ENCODE measurements at places on chromosomes 1 and 21. TPM values are rescaled to one million over a fixed set of nuclear protein-coding genes. Genes with fewer than 3 reads are reported as not detected.
A peak's percentile ranks its signal among the peaks of the same experiment; 100 is the strongest.

DNA sequence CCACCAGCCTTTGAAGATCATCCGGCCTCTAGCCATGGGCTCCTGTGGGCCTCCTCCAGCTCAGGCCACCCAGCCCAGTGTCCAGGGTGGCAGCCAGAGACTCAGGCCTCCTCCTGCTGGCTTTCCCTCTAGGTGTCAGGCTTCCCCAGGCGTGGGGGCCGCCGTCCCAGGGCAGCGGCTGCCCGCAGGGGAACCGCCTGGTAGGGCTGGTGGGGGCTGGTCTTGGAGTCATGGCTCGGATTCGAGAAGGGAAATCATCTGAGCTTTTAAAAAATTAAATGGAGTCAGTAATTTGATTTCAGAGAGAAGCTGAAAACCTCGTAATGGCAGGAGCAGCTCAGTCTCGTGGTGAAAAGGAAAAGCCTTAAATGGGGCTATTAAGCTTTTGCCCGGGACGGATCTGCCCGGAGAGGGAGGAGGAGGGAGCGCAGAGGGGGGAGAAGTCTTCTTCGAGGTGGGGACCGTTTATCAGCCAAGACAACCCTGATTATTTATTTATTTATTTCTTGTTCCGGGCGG is 66.4 kb upstream of the TARDBP start:
- no peak for DNase-seq
- no peaks in the 10 kb centered on the region for H3K36me3 ChIP-seq
- no peaks in the 10 kb centered on the region for H3K27me3 ChIP-seq

GRCh38 chr1:223466151-223466550 is 72.9 kb downstream of the CCDC185 start:
- no peaks in the 10 kb centered on the region for H3K36me3 ChIP-seq
- no peak for DNase-seq
- no peaks in the 10 kb centered on the region for H3K4me1 ChIP-seq
- no peak overlapping the region for H3K27ac ChIP-seq
- no peaks in the 10 kb centered on the region for H3K27me3 ChIP-seq

The RNF115 gene
- total RNA-seq, result 42.8 TPM

DNA sequence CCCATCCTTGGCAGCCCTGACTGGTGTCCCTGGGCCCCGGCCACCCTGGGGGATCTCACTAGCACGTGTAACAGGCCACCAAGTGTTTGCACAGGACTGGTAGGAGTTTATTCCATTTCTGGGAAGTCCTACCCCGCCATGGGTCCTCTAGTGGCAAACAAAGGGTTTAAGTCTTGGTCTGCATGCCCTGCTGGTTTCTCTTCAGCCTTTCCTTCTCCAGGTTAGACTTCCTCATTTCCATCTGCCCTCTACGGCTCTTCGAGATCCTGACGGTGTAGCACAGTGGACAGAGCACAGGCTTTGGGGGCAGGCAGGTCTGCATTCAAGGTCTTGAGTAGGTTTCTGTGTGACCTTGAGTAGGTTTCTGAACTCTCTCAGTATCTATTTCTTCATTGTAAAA is 2.8 kb downstream of the AGTRAP start:
- DNase-seq, result no peak
- no peaks in the 10 kb centered on the region for H3K36me3 ChIP-seq
- H3K4me3 ChIP-seq, result no peak overlapping the region
- H3K4me1 ChIP-seq, result peaks cover 19% of the 10 kb centered on the region

The ARMH1 gene
- 5.2 TPM for total RNA-seq

GRCh38 chr1:54763816-54764132 is 549 bp downstream of the PARS2 start:
- DNase-seq, result no peak
- no peaks in the 10 kb centered on the region for H3K36me3 ChIP-seq
- peak overlapping the region; percentile 89 for H3K4me3 ChIP-seq
- peaks cover 15% of the 10 kb centered on the region for H3K4me1 ChIP-seq

GRCh38 chr1:93729906-93730305 is 48.3 kb upstream of the BCAR3 start:
- no peak overlapping the region for H3K27ac ChIP-seq
- no peaks in the 10 kb centered on the region for H3K27me3 ChIP-seq
- DNase-seq, result no peak

GRCh38 chr1:232754930-232755329 is 50.3 kb upstream of the MAP10 start:
- no peaks in the 10 kb centered on the region for H3K27me3 ChIP-seq
- no peak overlapping the region for H3K27ac ChIP-seq
- no peak overlapping the region for H3K4me3 ChIP-seq
- H3K36me3 ChIP-seq, result no peaks in the 10 kb centered on the region
- DNase-seq, result no peak
- no peaks in the 10 kb centered on the region for H3K4me1 ChIP-seq

DNA sequence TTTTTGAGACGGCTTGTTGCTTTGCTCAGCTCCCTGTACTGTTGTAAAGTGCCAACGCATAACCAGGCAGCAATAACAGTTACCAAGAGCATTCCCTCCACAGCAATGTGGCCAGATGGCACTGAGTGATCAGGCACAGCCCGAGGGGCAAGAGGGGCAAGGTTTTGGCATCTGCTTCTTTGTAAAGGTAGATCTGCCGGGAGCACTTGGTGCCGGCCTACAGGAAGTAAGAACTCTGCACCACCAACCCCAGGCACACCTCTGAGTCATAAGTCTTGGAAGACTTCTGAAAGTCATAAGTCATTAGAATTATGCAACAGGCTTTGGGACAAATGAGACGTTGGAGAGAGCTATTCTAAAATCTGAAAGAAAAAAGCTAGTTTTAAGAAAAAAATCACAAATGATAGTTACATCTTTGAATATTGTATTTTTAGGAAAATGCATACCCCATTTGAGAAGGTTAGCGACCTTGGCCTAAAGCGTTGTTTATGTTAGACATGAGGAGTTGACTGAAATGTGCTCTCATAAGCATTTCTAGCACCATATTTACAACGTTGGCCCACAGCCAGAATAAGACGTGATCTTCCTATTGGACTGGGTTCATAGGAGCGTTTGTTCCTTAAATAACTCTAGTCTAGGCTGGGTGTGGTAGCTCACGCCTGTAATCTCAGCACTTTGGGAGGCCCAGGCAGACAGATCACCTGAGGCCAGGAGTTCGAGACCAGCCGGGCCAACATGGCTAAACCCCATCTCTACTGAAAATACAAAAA is 37.7 kb upstream of the MAP10 start:
- peak; percentile 79 for DNase-seq
- peak overlapping the region; percentile 72 for H3K27ac ChIP-seq
- H3K4me3 ChIP-seq, result no peak overlapping the region

The SPRR2F gene
- 2.8 TPM for total RNA-seq

DNA sequence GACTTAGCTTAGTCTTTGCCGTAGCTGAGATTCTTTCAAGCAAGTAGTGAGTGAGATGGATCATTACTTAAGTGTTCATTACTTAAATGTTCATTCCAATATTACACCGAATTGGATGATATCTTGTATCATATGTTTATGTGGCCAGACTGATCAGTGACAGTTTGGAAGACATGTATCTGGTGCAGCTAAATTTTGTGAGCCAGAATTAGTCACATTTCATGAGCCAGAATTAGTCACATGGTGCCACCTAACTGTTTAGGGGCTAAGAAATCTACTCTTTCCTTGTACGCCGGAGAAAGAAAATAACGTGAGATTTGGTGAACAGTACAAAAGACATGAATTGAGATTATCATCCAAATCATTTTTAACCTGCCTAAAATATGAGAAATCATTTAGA is 355.6 kb downstream of the USP25 start:
- H3K4me1 ChIP-seq, result peaks cover 7% of the 10 kb centered on the region
- H3K36me3 ChIP-seq, result no peaks in the 10 kb centered on the region
- H3K27ac ChIP-seq, result peak overlapping the region; percentile 54

- H3K27me3 ChIP-seq, result no peaks in the 10 kb centered on the region
- peak overlapping the region; percentile 73 for H3K27ac ChIP-seq
Observed at GRCh38 chr1:63914241-63914640, 140.4 kb downstream of the ROR1 start.

GRCh38 chr21:32612075-32612998 is at the start of gene CFAP298:
TSS of gene CFAP298 (minus strand) at chr21:32612377. CDS start at chr21:32612243, 134 bp downstream.
- peak; percentile 85 for DNase-seq
- H3K4me3 ChIP-seq, result peak within 1 kb of the TSS; percentile 90
- peak within 1 kb of the TSS; percentile 89 for H3K27ac ChIP-seq
- no peaks in the 10 kb centered on the region for H3K27me3 ChIP-seq
- no peaks in the 10 kb centered on the region for H3K4me1 ChIP-seq

The BEST4 gene
- not detected for total RNA-seq

- DNase-seq, result no peak
- H3K36me3 ChIP-seq, result no peaks in the 10 kb centered on the region
- H3K27ac ChIP-seq, result no peak overlapping the region
Observed at GRCh38 chr1:33088119-33088906, 7.4 kb downstream of the AZIN2 start.

The CD247 gene
- total RNA-seq, result 1.1 TPM

- no peaks in the 10 kb centered on the region for H3K36me3 ChIP-seq
- H3K4me3 ChIP-seq, result no peak overlapping the region
- no peak overlapping the region for H3K27ac ChIP-seq
Observed at GRCh38 chr1:8676813-8677212, 140.6 kb downstream of the RERE start.

The DIRAS3 gene
- total RNA-seq, result 7.3 TPM

DNA sequence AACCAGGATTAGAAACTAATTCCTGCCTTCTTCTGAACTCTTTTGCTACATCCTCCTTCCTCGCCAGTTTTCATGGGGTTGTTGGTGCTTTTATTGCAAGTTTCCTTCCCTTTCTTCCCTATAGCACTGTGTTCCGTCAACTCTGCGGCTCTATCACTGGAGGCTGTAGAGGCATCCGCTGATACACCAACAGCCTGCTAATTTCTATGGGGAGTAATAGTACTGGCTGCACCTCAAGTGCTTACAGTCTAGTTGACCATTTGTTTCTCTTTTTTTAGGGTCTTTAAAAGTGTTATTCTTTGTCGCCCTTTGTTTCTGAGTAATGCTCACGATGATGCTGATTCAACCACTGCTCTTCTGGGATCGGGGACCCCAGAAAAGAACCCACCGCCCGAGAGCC is 746 bp downstream of the MIS18A start:
- no peaks in the 10 kb centered on the region for H3K36me3 ChIP-seq
- H3K27me3 ChIP-seq, result no peaks in the 10 kb centered on the region
- no peak for DNase-seq
- no peaks in the 10 kb centered on the region for H3K4me1 ChIP-seq

The RHOU gene
- 6.0 TPM for total RNA-seq

The PTPN7 gene
- total RNA-seq, result 0.63 TPM

DNA sequence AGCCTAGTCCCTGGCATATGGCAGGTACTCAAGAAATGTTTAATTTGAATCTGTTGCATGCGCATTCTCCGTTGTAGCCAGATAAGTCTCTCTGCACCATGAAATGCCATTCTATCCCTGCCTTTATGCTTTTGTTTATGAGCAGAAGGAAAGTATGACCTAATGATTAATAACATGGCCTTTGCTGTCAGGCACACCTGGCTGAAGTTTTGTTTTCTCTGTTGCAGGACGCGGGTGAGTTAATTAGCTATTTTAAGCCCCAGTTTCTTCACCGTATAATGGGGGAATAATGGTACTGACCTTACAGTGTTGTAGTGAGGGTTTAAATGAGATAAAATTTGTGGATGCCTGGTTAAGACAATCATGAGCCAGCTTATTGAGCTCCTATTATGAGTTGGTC is 87.7 kb downstream of the ST6GALNAC3 start:
- H3K27me3 ChIP-seq, result no peaks in the 10 kb centered on the region
- no peak overlapping the region for H3K27ac ChIP-seq
- no peaks in the 10 kb centered on the region for H3K4me1 ChIP-seq
- H3K36me3 ChIP-seq, result no peaks in the 10 kb centered on the region
- DNase-seq, result no peak

The UTS2 gene
- total RNA-seq, result not detected

DNA sequence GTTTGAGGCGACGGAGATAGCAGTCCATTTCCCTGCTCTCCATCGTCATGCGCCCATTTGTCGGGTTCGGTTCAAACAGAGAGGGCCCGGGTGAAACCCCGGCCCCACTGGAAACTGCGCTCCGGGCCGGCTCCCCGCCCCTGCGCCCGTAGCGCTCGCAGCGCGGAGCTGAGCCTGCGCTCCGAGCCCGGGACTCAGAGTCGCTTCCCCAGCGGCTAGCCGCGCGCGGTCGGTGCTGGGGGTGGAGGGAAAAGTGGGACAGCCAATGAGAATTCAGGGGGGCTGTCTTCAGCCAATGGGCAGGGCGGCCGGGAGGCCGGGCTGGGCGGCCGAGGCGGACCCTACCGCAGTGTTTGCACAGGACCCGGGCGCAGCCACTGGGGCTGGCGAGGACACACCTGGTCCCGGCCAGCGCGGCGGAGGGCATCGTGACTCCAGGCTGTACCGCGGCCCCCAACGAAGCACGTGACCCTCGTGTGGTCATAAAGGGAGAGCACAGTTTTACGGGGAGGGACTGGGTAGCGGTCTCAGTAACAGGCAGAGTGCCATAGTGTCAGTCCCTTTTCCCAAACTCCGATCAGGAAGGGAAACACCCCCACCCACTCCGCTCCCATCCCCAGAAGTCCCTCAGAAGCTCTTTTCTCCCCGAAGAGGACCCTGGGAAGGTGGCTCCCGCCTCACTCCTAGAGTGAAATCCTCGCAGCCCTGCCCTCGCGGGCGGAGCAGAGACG is at the start of gene INKA2:
INKA2 (minus strand) TSS at position 202 of the 731 bp plus-strand sequence; CDS start at position 49, 153 bp downstream.
- peak; percentile 93 for DNase-seq
- H3K27ac ChIP-seq, result peak within 1 kb of the TSS; percentile 96
- peak within 1 kb of the TSS; percentile 65 for H3K4me3 ChIP-seq
- no peaks in the 10 kb centered on the region for H3K36me3 ChIP-seq

GRCh38 chr1:229037806-229038405 is 233.0 kb upstream of the RAB4A start:
- no peak overlapping the region for H3K4me3 ChIP-seq
- no peaks in the 10 kb centered on the region for H3K27me3 ChIP-seq
- no peak overlapping the region for H3K27ac ChIP-seq
- H3K36me3 ChIP-seq, result no peaks in the 10 kb centered on the region

The TMPRSS15 gene
- not detected for total RNA-seq

DNA sequence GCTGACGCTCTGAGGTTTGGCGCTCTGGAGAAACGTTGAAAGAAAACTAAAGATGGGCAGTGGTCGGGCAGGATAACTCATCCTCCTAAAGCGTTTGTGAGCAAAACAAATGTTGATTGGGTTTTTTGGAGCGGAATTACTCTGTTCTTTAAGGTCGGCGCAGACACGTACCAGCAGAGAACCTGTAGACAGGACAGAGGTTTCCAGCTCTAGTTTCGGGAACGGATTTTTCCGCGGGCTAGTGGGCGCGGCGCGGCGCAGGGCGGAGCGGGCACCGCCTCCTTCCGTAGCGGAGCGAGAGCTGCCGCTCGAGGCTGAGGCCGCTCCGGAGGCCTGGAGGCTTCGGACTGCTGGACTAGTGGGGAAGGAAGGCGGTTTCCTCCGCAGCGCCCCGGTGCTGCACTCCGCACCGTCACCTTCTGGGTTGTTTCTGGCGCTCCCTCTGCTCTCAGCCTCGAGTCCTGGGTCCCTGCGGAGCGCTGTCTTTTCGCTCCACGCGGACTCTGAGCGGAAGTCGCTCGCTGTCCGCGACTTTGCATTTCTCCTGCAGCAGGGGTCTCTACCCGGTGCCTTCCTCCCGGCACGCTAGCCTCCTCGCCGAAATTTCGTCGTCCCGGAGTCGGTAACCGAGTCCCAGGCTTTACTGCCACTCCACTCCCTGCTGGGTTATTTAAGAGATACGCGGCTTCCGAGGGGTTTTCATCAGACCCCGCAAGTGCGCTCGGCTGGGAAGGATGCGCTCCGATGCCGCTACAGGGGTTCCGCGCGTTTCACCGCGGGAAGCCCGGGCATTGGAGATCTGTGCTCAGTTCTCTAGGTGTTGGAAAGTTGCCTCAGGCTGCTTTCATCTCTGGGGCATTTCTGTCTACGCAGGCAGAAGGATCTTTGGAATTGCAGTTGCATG is 7.0 kb downstream of the FOXD2 start:
- H3K4me1 ChIP-seq, result no peaks in the 10 kb centered on the region
- peaks cover 44% of the 10 kb centered on the region for H3K27me3 ChIP-seq
- H3K4me3 ChIP-seq, result peak overlapping the region; percentile 33
- H3K36me3 ChIP-seq, result no peaks in the 10 kb centered on the region
- no peak for DNase-seq
